ENCODE measurements at places on chromosomes 3 and 15.

- H3K27ac ChIP-seq, result no peak overlapping the region
- no peaks in the 10 kb centered on the region for H3K36me3 ChIP-seq
- no peak overlapping the region for H3K4me3 ChIP-seq
Measured at GRCh38 chr3:32825601-32826375, 8.0 kb downstream of the TRIM71 start.

- H3K27ac ChIP-seq, result no peak overlapping the region
- peaks cover 30% of the 10 kb centered on the region for H3K36me3 ChIP-seq
- H3K4me1 ChIP-seq, result peaks cover 2% of the 10 kb centered on the region
- H3K4me3 ChIP-seq, result no peak overlapping the region
Measured at GRCh38 chr15:42385206-42385979, 26.1 kb downstream of the CAPN3 start.

DNA sequence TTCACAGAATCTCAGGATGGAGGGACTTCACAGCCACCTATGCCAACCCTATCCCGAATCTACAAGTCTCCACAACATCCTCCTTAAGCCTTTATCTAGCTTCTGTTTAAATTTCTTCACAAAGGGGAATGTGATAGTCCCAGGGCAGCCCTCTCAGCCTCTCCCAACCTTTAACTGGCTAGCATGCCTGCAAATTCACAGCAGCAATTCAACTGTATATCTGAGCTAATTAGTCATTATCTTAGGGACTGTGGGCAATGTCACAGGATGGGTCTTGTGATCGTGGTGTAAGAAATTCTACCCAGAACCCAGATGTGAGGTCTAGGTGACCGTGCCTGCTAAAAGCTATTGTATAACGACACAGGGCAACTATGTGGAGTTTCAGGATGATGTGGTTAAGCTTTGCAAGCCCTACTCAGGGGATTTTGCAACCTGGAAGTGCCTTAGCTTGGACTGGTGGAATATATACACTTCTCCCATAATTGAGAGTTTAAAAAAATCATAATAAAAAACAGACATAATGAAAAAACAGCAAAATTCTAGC, 65.5 kb upstream of the FBN1 start:
- peaks cover 12% of the 10 kb centered on the region for H3K36me3 ChIP-seq
- H3K4me1 ChIP-seq, result no peaks in the 10 kb centered on the region
- H3K27ac ChIP-seq, result no peak overlapping the region
- no peak overlapping the region for H3K4me3 ChIP-seq
- no peak for DNase-seq

DNA sequence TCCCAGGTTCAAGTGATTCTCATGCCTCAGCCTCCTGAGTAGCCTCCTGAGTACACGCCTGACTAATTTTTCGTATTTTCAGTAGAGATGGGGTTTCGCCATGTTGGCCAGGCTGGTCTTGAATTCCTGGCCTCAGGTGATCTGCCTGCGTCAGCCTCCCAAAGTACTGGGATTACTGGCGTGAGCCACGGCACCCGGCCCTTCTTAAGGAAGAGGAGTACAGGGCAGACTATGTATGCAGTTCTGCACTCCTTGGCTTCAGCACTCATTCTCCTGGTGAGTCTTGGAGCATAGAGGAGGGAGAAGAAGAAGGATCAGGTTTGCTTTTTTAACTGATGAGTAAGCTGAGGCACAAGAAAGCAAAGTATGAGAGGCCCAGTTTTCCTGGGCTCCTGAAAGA, 99.8 kb upstream of the HACD2 start:
- H3K4me1 ChIP-seq, result no peaks in the 10 kb centered on the region
- no peaks in the 10 kb centered on the region for H3K36me3 ChIP-seq
- DNase-seq, result no peak
- H3K4me3 ChIP-seq, result no peak overlapping the region

- no peaks in the 10 kb centered on the region for H3K4me1 ChIP-seq
- no peak overlapping the region for H3K4me3 ChIP-seq
- DNase-seq, result no peak
- H3K27me3 ChIP-seq, result peaks cover 1% of the 10 kb centered on the region
Measured at GRCh38 chr3:118001380-118001779, 1033.3 kb downstream of the IGSF11 start.

GRCh38 chr3:43964640-43965039, 273.9 kb downstream of the ABHD5 start:
- peaks cover 2% of the 10 kb centered on the region for H3K27me3 ChIP-seq
- H3K27ac ChIP-seq, result no peak overlapping the region
- no peak for DNase-seq
- no peaks in the 10 kb centered on the region for H3K4me1 ChIP-seq

DNA sequence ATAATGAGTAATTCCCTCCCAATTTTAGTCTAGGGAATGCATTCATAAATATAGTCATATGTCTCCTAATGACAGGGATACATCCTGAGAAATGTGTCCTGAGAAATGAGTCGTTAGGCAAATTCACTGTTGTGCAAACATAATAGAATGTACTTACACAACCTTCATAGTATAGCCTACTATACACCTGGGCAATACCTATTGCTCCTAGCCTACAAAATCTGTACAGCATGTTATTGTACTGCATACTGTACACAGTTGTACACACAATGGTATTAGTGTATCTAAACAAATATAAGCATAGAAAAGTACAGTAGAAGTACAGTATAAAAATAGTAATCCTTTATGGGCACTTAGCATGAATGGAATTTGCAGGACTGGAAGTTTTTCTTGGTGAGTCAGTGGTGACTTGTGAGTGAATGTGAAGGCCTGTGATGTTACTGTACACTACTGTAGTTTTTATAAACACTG, 6.6 kb downstream of the DTWD1 start:
- no peak overlapping the region for H3K27ac ChIP-seq
- no peak overlapping the region for H3K4me3 ChIP-seq
- H3K36me3 ChIP-seq, result peaks cover 19% of the 10 kb centered on the region
- no peak for DNase-seq
- no peaks in the 10 kb centered on the region for H3K27me3 ChIP-seq

DNA sequence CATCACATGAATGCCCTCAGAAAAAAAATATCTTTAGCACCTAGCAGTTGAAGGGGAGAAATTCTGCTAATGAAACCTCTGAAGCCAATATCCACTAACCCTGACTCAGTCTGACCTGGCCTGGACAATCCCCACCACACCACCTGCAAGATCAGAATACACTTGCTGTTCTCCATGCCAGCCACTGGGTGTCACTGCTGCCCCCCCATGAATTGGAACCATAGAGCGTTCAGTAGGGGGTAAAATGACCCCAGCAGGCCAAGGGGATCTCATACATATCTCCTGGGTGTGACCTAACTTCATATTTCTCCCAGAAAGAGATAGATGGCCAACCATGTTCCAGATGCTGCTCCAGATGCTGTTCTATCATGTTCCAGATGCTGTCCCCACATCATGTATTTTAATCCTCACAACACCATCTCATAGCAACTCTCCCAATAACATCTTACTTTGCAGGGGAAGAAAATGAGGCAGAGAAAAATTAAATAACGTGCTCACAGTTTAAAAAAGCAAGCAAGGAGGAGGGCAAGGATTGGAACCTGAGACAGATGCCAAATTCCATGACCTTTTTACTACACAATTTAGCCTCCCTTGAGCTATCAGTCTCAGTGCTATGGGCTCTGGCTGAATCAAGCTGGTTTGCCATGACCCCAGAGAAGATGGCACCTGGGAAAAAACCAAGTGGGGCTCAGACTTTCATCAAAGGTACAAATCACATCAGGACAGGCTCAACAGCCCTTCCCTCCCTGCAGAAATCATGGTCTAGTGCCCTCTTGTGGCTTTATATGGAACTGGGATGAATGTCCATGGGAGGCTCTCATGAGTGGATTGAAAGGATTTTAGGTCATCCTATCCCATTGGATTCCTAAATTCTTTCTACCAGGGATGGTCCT, 12.4 kb downstream of the NTRK3 start:
- H3K27ac ChIP-seq, result no peak overlapping the region
- peaks cover 8% of the 10 kb centered on the region for H3K27me3 ChIP-seq
- no peak for DNase-seq
- H3K36me3 ChIP-seq, result no peaks in the 10 kb centered on the region

DNA sequence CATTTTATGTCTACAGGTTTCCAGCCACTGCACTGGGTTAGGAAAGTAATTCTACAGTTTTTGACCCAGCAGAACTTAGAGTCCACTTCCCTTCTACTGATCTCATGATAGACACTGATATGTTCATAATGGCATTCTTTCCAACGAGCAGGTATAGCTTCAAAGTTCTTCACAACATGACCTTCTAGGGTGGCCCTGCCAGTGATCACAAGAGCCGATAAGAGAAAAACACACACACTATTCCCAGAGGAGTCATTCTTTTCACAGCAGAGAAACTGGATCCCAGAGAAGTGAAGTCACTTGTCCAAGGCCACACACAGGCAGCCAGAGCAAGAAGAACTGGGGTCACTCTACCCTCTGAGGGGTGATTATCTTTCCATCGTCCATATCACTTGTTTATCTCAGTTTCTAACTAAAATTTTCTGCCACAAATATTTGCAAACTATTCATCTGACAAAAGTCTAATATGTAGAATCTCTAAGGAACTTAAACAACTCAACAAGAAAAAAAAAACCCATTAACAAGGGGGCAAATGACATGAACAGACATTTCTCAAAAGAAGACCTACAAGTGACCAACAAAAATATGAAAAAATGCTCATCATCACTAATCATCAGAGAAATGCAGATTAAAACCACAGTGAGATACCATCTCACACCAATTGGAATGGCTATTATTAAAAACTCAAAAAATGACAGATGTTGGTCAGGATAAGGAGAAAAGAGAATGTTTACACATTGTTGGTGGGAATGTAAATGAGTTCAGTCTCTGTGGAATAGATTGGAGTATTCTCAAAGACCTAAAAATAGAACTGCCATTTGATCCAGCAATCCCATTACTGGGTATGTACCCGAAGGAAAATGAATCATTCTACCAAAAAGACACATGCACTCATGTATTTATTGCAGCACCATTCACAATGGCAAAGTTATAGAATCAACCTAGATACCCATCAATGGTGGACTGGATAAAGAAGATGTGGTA, 31.5 kb downstream of the SPTSSB start:
- H3K4me1 ChIP-seq, result no peaks in the 10 kb centered on the region
- no peak overlapping the region for H3K4me3 ChIP-seq

DNA sequence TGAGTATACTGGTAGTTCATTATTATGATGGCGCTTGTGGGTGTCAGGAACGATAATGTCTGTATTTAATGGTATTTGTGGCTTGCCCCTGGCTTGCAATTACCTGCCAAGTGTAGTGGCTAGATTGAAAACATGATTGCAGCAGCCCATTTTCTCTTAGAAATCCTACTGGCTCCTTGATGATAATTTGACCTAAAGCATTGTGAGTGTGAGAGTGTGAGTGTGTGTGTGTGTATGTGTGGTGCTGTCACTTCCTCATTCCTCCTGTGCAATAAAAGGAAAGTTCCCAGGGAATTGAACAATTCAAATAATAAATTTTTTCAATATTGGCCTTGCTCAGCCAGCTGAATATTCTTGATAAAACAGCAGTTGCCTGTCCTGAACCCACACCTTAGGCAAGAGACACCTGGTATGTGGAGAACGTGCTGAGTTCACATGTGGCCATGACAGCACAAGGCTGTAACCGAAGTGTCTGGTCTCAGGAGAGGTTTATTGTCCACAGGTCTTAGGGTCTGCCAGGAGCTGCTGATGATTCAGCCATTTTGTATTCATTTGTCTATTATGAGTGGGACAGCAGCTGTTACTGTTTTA, 193.3 kb downstream of the CD47 start:
- DNase-seq, result no peak
- H3K27ac ChIP-seq, result no peak overlapping the region
- no peak overlapping the region for H3K4me3 ChIP-seq

- no peak overlapping the region for H3K27ac ChIP-seq
- DNase-seq, result no peak
- H3K36me3 ChIP-seq, result peaks cover 2% of the 10 kb centered on the region
- peaks cover 5% of the 10 kb centered on the region for H3K4me1 ChIP-seq
- H3K27me3 ChIP-seq, result peaks cover 24% of the 10 kb centered on the region
Measured at GRCh38 chr3:184801241-184801785, 10.7 kb upstream of the VPS8 start.

Data from memory B cell (primary cell).